Aorta (tissue), 5 donors: ENCODE measurements at places on chromosomes 4 and X. TPM values are rescaled to one million over a fixed set of nuclear protein-coding genes. Genes with fewer than 3 reads are reported as not detected.

GRCh38 chrX:38679695-38680094 is 118.4 kb downstream of the TSPAN7 start:
- no peaks in the 10 kb centered on the region for H3K4me1 ChIP-seq
- H3K27ac ChIP-seq, result no peak overlapping the region
- H3K4me3 ChIP-seq, result no peak overlapping the region
- no peaks in the 10 kb centered on the region for H3K36me3 ChIP-seq
- no peaks in the 10 kb centered on the region for H3K27me3 ChIP-seq

DNA sequence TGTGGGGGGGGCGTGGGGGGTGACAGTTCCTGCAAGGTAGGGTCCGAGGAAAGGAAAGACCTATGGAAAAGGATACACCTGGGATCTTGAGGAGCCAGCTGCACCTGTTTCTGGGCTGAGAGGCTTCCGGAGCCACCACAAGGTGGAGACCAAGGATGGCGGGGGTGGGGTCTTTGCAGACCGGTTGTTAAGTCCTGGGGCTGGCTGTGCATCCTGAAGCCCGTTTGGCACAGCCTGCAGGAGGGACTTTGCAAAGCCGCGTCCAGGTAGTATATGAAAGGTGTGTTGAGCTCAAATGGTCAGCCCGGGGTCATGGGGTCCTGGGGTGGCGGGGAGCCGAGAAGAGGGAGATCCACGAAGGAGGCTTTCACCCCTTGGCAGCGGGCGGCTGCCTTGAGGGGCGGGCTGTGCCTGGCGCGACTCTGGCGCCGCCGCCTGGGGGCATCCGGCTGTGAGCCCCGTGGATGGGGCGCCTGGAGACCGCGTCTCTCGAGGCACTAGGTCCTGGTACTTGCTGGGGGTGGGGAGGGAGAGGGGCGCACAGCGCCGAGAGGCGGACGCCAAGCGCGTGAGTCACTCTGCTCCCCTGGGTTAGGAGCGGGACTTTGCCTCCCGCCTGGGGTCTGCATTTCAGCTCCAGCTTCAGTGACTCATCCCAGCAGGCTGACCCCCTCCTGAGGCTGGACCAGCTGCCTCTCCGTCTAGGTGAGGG is 58.2 kb upstream of the DYNLT3 start:
- H3K36me3 ChIP-seq, result no peaks in the 10 kb centered on the region
- no peak overlapping the region for H3K27ac ChIP-seq
- DNase-seq, result peak; percentile 76
- no peaks in the 10 kb centered on the region for H3K27me3 ChIP-seq

GRCh38 chr4:137623013-137623412 is 90.7 kb upstream of the PCDH18 start:
- H3K27me3 ChIP-seq, result no peaks in the 10 kb centered on the region
- no peak overlapping the region for H3K4me3 ChIP-seq
- no peak for DNase-seq
- no peak overlapping the region for H3K27ac ChIP-seq

GRCh38 chr4:119204916-119205315 is 7.6 kb upstream of the USP53 start:
- no peaks in the 10 kb centered on the region for H3K27me3 ChIP-seq
- no peak for DNase-seq
- no peak overlapping the region for H3K4me3 ChIP-seq
- no peak overlapping the region for H3K27ac ChIP-seq
- no peaks in the 10 kb centered on the region for H3K36me3 ChIP-seq
- no peaks in the 10 kb centered on the region for H3K4me1 ChIP-seq

Gene FLNA
- total RNA-seq, result 4,329 TPM

GRCh38 chr4:151484396-151485102 is 75.6 kb downstream of the FHIP1A start:
- no peaks in the 10 kb centered on the region for H3K36me3 ChIP-seq
- no peak overlapping the region for H3K27ac ChIP-seq
- H3K4me3 ChIP-seq, result no peak overlapping the region
- no peaks in the 10 kb centered on the region for H3K27me3 ChIP-seq
- no peak for DNase-seq

- H3K36me3 ChIP-seq, result no peaks in the 10 kb centered on the region
- no peaks in the 10 kb centered on the region for H3K4me1 ChIP-seq
- H3K27me3 ChIP-seq, result no peaks in the 10 kb centered on the region
- H3K4me3 ChIP-seq, result no peak overlapping the region
- H3K27ac ChIP-seq, result no peak overlapping the region
Measured at GRCh38 chr4:144213371-144213770, 72.9 kb upstream of the GYPA start.

GRCh38 chrX:100264200-100264599 is 145.9 kb downstream of the PCDH19 start:
- no peak for DNase-seq
- H3K4me3 ChIP-seq, result no peak overlapping the region
- H3K27me3 ChIP-seq, result no peaks in the 10 kb centered on the region
- no peaks in the 10 kb centered on the region for H3K36me3 ChIP-seq
- no peaks in the 10 kb centered on the region for H3K4me1 ChIP-seq

GRCh38 chrX:120660637-120661036 is 30.8 kb upstream of the C1GALT1C1 start:
- H3K4me1 ChIP-seq, result no peaks in the 10 kb centered on the region
- H3K27me3 ChIP-seq, result no peaks in the 10 kb centered on the region
- H3K36me3 ChIP-seq, result no peaks in the 10 kb centered on the region
- no peak overlapping the region for H3K27ac ChIP-seq
- H3K4me3 ChIP-seq, result no peak overlapping the region

DNA sequence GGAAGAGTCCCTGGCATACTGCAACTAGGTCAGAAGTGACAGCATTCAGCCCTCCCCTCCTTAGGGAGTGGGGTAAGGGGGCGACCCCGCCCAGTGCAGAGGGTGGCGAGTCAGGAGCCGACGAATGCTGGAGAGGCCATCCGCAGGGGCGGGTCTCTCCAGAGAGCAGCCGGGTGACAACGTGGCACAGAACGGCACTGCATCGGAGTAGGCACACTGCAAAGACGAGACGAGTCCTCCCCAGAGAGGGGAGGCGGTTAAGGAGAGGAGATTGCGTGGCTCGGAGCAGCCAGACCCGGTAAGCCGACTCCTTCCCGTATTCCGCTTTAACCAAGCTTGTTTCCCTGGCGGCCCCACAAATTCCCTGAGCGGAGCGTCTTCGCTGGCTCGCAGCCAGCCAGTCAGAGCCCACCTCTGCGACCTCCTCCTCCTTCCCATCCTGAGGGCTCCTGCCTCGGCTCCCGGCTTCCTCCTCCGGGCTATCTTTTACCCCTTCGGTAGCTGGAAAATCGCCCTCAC is 54.9 kb downstream of the LINC00632 start:
- peak; percentile 84 for DNase-seq
- H3K4me3 ChIP-seq, result peak overlapping the region; percentile 24
- no peaks in the 10 kb centered on the region for H3K36me3 ChIP-seq
- H3K4me1 ChIP-seq, result no peaks in the 10 kb centered on the region

- no peaks in the 10 kb centered on the region for H3K4me1 ChIP-seq
- no peak overlapping the region for H3K27ac ChIP-seq
- no peaks in the 10 kb centered on the region for H3K27me3 ChIP-seq
- H3K4me3 ChIP-seq, result no peak overlapping the region
- H3K36me3 ChIP-seq, result no peaks in the 10 kb centered on the region
Measured at GRCh38 chr4:41413670-41414411, 124.1 kb upstream of the LIMCH1 start.

GRCh38 chr4:148196164-148196563 is 246.1 kb downstream of the NR3C2 start:
- H3K4me1 ChIP-seq, result no peaks in the 10 kb centered on the region
- no peak for DNase-seq
- no peaks in the 10 kb centered on the region for H3K27me3 ChIP-seq
- no peak overlapping the region for H3K4me3 ChIP-seq

DNA sequence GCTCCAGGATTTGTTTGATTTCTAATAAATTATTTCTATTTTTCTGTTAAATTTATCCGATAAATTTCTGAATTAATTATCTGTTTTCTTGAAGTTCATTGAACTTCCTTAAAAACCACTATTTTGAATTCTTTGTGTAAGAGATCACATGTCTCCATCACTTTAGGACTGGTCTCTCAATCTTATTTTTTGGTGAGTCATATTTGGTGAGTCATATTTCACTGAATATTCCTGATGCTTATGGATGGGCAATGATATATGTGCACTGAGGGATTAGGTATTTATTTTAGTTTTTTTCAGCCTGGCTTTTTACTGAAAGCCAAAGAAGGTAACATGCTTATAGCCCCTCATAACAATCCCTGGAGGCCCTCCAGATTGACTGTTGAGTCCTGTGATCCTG is 48.5 kb upstream of the IL15 start:
- H3K27me3 ChIP-seq, result no peaks in the 10 kb centered on the region
- H3K27ac ChIP-seq, result no peak overlapping the region
- no peak for DNase-seq

DNA sequence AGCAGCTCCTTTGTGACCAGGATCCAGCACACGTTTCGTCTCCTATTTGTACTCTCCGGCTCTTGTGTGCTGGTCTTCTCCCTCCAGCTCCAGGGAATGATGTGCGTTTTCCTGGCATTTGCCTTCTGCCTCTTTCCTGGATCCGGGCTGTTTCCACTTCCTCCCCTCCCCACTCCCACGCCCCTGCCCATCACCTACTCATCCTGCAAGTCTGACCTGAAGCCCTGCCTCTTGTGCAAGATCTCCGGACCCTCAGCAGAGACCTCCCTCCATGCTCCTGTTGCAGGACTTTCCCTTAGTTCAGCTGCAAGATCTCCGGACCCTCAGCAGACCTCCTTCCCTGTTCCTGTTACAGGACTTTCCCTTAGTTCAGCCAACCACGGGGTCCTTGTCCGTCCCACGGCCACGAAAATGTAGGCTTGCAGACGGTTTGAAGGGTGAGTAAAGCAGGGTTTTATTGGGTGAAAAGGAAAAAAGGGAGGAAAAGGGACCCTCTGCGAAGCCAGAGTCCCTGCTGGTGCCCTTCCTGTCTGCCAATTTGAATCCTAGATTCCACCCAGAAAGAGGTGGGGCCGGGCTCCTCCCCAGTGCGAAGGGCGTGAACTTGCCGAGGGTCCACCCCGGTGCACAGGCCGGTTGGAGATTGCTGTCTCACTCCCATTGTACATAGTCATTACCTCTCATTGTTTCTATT is 74.4 kb upstream of the IRF2 start:
- H3K4me1 ChIP-seq, result no peaks in the 10 kb centered on the region
- H3K27me3 ChIP-seq, result no peaks in the 10 kb centered on the region
- H3K4me3 ChIP-seq, result no peak overlapping the region
- no peak for DNase-seq
- H3K36me3 ChIP-seq, result no peaks in the 10 kb centered on the region

Gene ZFP92
- 0.99 TPM for total RNA-seq

DNA sequence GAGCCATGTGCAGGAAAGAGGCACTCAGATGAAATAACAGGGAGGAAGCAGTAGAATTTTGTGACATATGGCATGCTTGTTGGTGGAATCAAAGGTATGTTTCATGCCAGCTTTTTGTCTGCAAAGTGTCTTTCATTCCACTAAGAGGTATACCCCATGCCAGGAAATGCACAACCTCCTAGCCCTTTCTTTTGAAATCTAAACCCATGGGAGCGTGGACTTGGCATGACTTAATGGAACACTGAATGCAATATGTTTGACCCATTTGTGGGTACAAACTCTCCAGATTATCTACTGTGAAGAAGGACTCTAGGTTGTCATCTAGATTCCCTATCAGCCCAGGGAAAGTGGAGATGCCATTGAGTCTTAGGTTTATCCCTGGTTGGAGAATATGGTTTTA is 338.3 kb upstream of the TEX13C start:
- no peak overlapping the region for H3K27ac ChIP-seq
- H3K4me1 ChIP-seq, result no peaks in the 10 kb centered on the region
- H3K4me3 ChIP-seq, result no peak overlapping the region
- H3K27me3 ChIP-seq, result no peaks in the 10 kb centered on the region
- no peak for DNase-seq

GRCh38 chr4:185735866-185736400 is 76.1 kb downstream of the SORBS2 start:
- DNase-seq, result peak; percentile 75
- H3K36me3 ChIP-seq, result no peaks in the 10 kb centered on the region
- H3K27me3 ChIP-seq, result no peaks in the 10 kb centered on the region
- no peaks in the 10 kb centered on the region for H3K4me1 ChIP-seq
- H3K4me3 ChIP-seq, result no peak overlapping the region

Gene F11
- total RNA-seq, result 0.26 TPM

GRCh38 chr4:21763855-21764254 is 184.7 kb downstream of the KCNIP4 start:
- no peak overlapping the region for H3K4me3 ChIP-seq
- H3K4me1 ChIP-seq, result no peaks in the 10 kb centered on the region
- no peaks in the 10 kb centered on the region for H3K27me3 ChIP-seq
- DNase-seq, result no peak
- no peak overlapping the region for H3K27ac ChIP-seq

Gene EXOC1L
- total RNA-seq, result not detected

Gene ANK2
- total RNA-seq, result 117 TPM

Gene CACNA1F
- total RNA-seq, result 0.06 TPM

Gene CNGA1
- total RNA-seq, result 5.5 TPM

DNA sequence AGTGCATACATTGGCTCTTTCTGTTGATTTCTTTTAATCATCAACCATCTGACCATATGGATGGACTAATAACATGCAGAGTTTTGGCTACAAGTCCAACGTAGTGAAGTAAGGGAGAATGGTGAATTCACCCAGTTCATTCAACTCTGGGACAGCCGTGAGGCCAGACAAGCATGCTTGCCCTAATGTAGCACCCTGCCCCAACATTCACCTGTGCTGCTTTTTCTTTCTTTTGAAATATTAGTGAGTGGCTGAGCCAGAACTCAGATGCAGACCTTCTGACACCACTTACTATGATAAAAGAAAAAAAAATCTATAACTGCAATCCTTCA is 17.5 kb downstream of the ARSJ start:
- no peak for DNase-seq
- H3K27ac ChIP-seq, result no peak overlapping the region
- H3K4me1 ChIP-seq, result peaks cover 3% of the 10 kb centered on the region

Gene MAGEB17
- not detected for total RNA-seq

Gene EPHA5
- total RNA-seq, result 0.39 TPM
